Glomerular endothelial cell (primary cell): ENCODE measurements at places on chromosomes 13 and 19.

DNA sequence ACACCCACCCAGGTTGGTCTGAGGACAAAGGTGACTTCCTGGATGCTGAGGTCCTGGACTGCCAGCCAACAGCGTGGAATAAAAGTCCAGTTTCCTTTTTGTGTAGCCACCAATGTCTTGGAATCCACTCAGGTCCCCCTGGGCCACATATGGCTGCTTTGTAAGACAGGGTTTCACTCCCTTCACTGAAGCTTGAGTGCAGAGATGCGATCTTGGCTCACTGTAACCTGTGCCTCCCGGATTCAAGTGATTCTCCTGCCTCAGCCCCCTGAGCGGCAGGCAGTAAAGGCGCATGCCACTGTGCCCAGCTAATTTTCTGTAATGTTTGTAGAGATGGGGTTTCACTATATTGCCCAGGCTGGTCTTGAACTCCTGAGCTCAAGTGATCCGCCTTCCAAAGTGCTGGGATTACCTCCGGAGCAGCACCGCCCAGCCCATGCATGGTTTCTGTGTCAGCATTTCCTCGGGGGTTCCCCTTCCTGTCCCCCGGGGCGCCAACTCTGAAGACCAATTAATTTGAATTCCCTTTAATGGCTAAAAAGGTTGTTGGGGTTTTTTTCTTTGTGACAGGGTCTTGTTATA is 17.5 kb downstream of the KANK2 start:
- no peak for DNase-seq

DNA sequence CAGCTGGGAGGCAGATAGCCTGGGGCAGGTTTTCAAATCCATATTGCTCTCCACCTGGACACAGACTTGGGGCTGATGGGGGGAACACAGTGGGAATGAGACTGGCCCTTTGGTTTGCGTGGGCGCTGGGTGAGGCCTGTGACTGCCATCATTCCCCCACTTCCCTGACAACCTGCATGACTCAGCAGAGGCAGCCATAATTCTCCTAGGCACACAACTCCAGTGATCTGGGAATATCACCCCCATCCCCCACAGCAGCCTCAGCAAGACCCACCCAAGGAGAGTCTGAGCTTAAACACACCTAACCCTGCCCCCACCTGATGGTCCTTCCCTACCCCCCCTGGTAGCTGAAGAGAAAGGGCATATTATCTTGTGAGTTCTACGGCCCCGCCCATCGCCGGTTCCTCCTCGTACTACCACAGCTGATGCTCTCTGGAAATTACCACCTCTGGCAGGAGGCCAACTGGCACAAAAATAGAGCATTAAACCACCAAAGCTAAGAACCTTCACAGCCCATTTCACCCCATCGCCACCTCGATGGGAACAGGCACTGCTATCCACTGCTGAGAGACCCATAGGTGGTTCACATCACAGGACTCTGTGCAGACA is 71.0 kb downstream of the RNF17 start:
- no peak for DNase-seq

GRCh38 chr13:25654322-25654721 is 282.5 kb downstream of the ATP8A2 start:
- no peak for DNase-seq

DNA sequence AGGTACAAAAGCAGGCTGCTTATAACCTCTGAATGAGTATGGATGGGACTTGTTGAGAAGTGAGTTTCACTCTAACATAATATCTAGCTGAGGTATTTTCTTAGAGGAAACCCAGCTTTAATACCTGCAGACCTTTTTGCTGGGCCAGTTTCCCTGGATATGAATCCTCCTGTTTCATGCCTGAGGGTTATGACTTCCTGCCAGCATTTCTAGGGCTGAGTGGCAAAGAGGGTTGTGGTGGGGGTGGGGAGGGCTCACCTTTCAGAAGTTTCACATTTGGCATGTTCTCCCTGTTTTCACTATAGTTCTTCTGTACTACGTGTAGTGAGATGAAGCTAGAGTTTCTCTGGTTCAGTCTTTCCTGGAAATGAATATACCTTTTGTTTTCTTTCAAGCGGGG is 73.7 kb downstream of the LACC1 start:
- DNase-seq, result no peak

- no peak for DNase-seq
Measured at GRCh38 chr19:53598361-53598760, 33.4 kb upstream of the DPRX start.

DNA sequence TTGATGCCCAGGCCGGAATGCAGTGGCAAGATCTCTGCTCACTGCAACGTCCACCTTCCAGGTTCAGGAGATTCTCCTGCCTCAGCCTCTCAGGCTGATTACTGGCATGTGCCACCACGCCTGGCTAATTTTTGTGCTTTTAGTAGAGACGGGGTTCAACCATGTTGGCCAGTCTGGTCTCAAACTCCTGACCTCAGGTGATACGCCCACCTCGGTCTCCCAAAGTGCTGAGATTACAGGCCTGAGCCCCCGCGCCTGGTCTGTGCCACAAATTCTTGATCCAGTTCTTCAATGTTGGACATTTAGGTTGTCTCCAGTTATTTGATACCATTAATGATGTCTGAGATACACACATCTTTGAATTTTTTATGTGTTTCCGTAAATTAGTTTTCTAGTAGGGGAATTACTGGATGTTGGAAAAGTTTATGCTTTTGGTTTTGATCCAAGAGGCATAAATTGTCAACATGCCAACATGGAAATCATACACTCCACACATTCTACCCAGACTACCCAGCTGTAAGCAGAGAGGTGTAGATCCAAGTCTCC is 525 bp upstream of the COG3 start:
- DNase-seq, result peak; percentile 84

GRCh38 chr13:67147342-67148133 is 82.6 kb downstream of the PCDH9 start:
- no peak for DNase-seq

DNA sequence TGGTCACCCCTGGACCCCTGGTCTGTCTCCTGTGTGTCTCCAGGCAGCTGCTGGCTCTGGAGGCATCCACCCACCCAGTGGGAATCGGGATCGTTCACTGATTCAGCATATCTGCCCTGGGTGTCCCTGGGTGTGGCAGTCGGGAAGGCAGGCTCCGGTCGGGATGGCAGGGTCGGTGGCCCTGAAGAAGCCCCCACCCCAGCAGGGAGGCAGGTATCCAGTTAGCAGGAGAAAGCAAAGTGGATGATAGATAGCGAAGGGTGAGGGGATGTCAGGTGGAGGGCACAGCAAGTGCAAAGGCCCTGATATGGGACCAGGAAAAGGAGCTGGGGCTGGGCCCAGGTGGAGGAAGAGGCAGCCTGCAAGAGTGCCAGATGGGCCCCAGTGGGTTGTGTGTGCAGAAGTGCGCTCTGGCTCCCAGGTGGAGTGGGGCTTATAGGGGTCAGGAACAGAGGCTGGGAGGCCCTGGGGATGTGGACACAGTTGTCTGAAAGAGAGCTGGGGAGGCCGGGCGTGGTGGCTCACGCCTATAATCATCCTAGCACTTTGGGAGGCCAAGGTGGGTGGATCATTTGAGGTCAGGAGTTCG is 2.3 kb downstream of the SSBP4 start:
- no peak for DNase-seq
